ENCODE measurements at places on chromosomes 12 and 14.

DNA sequence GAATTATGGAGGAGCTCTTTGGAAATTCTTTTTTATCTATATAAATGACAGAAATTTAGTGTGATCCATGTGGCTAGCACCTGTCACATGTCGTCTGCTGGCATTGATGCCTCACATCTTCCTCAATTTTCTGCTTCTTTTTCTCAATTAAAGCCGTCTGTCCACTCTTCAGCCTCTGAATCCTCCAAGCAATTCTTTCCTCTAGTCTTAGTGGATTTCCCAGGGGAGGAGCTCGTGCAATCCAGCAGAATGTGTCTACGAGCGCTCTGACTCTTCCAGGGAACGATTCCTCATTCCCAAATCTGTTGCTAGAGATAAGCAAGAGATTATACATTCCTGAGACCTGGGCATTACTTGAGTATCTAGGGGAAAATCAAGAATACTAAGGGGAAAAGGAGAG lies 176.6 kb downstream of the EMP1 start:
- DNase-seq, result no peak

GRCh38 chr14:100777366-100777817 lies 48.5 kb upstream of the MEG3 start:
- no peak for DNase-seq

DNA sequence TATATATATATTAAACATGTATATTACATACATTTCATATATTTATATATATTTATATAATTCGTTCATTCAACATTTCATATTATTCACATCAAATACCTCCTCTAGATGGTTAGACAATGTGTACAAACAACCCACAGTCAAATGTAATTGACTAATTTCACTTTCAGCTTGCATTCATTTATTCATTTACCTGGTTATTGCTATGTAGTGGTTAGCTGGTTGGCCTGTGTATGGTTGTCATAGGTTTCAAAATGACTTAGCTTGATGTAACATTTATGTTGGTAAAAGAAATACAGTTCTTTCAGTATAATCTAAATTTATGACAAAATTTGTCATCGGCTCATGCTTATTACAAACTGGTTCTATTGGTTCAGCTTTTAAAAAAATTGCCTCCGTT lies 389 bp downstream of the OR4K13 start:
- no peak for DNase-seq

DNA sequence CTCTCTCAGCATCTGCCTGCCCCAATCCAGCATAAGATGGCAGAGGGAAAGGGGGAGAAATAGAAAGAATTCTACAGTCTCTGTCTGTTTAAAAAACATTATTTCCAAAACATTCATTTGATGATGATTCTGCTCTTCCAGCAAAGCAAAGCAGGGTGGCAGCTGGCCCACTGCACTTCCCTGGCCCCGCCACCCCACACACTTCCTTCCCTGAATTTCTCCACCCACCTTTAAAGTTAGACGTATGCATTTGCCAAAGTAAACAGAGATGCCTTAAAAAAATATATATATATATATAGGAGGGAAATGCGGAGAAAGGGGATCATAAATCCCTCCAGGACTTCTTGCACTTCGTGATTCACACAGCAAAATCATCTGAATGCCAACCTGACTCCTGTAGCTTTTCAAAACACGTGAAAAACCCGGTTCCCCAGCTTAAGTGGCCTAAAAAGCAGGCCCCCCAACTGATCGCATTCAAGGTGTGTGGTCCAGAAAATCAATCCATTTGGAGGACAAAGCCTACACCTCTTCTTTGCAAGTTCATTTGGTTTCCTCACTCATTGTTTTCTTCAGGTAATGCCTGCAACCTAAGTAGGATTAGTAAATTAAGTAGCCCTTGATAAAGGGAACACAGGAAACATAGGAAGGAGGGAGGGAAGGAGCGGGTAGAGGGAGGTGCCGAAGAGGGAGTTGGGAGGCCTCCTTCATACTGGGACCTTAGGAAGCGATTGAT lies 68.8 kb downstream of the LLPH start:
- DNase-seq, result no peak

DNA sequence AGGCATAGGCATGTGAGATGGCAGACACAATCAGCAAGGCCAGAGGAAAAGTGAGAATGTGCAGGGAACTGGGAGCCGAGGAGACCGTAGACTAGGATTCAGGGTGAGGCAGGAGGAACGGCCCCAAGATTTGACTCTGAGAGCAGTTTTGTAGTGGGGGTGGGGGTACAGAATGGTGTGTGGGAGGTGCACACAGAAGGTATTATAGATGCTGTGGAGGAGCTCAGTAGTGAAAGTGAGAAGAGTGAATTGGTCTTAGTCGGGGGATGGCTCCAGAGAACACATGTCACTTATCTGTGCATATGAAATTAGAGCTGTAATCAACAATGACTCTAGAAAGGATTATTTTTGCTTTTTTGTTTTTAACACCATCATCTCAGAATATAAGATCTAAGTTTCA lies 11.9 kb downstream of the ZNF664 start:
- DNase-seq, result no peak

DNA sequence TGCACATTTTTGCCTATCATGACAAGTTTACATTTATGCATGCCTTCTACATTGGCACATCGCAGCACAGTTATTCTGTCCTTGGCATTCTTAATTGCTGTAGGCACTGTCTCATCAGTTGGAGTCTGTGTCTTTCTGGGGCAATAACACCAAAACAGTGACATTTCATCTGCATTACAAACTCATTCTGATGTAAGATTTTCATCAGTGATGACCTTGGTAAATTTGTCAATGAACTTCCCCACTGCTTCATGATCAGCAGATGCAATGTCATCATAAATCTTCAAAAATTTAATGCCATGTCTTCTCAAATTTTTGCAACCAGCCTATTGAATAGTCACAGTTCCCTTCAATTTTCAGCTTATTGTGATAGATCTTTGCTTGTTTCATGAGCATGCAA lies 85.5 kb downstream of the CAPZA3 start:
- DNase-seq, result no peak

GRCh38 chr12:75876832-75877762 lies 154.5 kb downstream of the PHLDA1 start:
- no peak for DNase-seq

- peak; percentile 21 for DNase-seq
Measured at GRCh38 chr12:20063116-20063515, 305.2 kb upstream of the PDE3A start.

DNA sequence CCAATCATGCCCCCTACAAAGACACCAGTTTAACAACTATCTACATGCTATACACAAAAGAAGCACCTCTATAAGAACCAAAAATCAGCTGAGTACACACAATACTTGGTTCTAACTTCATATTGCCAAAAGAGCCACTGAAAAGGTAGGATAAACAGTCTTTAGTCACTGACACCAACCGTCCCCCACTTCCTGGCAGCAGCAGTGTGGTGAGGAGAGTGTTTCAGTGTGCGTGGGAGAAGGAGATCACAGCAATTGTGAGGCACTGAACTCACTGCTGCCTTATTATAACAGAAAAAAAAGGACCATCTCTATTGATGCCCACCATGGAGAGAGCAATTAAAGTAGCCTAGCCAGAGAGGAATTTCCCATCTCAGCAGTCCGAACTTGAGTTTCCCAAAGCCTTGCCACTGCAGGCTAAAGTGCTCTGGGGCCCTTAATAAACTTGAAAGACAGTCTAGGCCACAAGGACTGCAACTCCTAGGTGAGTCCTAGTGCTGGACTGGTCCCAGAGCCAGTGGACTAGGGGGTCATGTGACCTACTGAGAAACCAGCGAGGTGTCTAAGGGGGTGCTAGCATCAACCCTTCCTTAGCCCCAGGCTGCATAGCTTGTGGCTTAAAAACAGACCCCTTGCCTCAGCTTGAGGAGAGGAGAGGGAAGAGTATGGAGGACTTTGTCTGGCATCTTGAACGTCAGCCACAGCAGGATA lies 37.1 kb upstream of the LMNTD1 start:
- no peak for DNase-seq

- no peak for DNase-seq
Measured at GRCh38 chr12:14962797-14963196, 1.4 kb upstream of the ARHGDIB start.

GRCh38 chr12:113144806-113145205 lies 4.7 kb upstream of the CFAP73 start:
- DNase-seq, result no peak

DNA sequence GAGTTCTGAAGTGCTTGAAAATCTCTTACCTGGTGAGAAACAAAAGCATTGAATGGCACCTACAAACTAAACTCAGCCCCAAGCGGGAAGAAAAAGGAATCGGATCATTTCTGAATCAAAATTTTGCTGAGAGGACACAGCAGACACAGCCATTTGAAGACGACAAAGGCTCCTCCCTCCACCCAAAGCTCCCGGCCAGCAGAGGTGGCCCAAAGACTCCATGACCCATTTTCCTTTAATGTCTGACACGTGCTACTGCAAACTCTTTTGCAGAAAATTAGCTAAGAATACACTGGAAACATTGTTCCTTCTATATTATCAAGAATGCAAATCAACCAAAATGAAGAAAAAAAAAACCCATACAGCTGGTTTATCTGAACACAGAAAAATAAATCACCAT lies 85.9 kb upstream of the FOXN3 start:
- no peak for DNase-seq

GRCh38 chr12:62659453-62660295 lies 193.0 kb downstream of the MON2 start:
- no peak for DNase-seq

- no peak for DNase-seq
Measured at GRCh38 chr12:33708935-33709334, 269.3 kb upstream of the SYT10 start.

DNA sequence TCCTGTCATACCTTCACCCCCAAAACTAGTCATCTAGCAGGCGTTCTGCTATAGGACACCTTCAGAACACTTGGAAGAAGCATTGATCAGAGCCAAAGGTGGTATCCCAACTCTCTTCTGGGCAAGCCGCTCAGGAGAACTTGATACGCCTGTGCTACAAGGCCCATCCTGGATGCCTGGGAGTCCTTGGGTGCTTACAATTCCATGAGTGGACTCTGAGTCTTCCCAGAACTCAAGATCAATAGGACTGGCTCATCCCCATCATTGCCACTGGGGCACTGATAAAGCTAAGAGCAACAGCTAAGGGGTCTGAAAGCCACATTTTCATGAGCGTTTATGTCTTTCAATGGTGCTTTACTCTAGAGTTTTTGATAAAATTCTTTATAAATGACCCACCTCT lies 1.9 kb downstream of the SPTB start:
- no peak for DNase-seq

GRCh38 chr12:27279826-27280225 lies 35.7 kb downstream of the STK38L start:
- DNase-seq, result no peak

DNA sequence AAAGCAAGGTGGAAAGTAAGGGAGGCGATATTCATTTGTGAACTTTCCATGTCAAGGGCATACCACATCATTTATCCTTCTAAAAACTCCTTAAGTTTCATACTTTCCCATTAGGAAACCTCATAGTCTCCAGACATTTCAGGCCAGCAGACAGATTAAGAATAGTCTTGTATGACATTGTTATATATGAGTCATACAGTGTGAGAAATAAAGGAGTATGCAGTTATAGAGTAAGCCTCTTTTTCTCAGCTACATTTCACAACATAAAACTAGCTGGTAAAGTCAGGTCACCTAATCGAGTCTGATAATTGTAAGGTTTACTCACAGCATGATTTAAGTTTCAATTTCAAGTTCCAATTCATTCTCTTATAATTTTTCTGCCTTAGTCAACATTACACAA lies 164.3 kb downstream of the GRIP1 start:
- DNase-seq, result no peak

DNA sequence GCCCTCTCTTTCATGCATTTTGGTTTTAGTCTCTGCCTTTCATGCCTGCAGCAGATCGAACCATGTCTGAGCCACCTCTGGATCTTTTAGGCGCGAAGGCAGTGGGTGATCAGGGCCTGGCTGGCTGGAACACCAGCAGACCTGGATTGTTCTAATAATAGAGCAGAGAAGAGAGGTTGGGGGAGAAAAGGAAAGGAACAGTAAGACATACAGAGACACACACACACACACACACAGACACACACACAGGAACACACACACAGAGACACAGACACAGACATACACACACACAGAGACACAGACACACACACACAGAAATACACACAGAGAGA lies 38.2 kb downstream of the SERPINA3 start:
- DNase-seq, result no peak

GRCh38 chr12:104873374-104873773 lies 84.7 kb downstream of the SLC41A2 start:
- no peak for DNase-seq

DNA sequence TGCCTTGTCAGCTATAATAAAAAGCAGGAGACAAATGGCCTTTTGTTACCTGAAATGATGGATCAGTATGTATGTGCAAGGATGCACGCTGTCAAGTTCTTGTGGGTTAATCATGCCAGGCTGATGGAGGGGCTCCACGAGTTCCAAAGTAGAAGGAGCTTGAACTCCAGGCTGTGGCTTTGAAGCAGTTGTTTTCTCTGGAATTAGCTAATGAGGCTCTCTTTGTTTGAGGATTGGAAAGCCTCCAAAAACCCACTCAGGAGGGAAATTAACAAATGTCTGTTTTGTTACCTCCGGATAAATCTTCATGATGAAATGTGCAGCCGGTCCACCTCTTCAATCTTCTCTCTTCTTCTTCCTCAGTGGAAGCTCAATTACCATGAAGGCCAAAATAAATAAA lies 605.5 kb downstream of the DIO2 start:
- no peak for DNase-seq

DNA sequence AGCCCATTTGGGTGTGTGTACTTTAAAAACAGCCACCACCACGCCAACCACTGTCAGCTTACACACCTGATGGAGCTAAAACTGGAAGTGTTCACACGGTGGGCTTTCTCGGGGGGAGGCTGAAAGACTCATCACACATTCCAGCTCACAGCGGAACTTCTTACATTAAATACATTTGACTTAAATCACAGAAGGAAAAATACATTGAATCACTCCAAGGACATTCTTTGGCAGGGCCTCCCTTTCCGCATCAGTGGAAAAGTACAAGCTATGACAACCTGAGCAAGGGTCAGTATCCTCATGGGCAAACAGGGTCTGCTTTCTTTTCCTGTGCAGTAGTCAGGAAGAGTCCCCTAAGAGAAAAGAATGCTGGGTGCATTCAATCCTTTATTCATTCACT lies 31.0 kb upstream of the TC2N start:
- no peak for DNase-seq

DNA sequence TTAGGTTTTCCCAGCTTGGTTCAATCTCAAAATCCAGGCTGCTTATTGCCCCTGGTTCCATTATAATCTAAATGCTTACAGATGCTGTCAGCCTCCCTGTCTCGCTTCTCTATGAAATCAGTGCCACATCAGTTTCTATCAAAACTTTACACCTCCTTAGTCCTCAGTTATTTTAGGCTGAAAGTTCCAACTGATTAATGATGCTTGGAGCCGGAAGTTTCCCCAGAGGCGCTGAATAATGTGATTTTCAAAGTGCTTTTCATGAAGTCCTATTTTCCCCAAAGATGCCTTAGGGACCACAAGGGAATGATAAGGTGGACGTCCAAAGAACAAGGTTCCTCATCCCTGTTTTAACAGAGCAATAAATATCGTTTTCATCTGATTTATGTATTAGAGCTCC lies 262.4 kb upstream of the RMST start:
- DNase-seq, result no peak

Measured in nucleus accumbens (tissue), 56 donors.